Hepatic stellate cell (primary cell): ENCODE measurements at places on chromosomes 12 and 14.

DNA sequence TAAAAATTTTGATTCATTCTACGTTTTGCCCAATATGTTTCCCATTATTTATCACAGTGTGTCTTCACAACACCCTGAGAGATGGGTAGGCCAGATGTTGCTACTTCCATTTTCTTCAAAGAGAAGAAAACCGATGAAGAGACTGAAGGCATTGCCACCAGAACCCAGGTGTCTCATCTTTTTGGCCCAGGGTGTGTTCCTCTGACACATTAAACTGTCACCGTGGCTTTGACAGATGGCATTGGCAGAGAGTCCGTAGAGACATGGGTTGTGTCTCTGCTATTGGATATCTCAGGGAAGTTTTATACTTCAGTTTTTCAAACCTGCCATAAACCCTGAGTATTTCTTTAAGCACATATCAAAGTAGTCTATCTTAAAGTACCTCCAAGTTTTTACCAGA lies 11.3 kb upstream of the NUDT4 start:
- DNase-seq: no peak

DNA sequence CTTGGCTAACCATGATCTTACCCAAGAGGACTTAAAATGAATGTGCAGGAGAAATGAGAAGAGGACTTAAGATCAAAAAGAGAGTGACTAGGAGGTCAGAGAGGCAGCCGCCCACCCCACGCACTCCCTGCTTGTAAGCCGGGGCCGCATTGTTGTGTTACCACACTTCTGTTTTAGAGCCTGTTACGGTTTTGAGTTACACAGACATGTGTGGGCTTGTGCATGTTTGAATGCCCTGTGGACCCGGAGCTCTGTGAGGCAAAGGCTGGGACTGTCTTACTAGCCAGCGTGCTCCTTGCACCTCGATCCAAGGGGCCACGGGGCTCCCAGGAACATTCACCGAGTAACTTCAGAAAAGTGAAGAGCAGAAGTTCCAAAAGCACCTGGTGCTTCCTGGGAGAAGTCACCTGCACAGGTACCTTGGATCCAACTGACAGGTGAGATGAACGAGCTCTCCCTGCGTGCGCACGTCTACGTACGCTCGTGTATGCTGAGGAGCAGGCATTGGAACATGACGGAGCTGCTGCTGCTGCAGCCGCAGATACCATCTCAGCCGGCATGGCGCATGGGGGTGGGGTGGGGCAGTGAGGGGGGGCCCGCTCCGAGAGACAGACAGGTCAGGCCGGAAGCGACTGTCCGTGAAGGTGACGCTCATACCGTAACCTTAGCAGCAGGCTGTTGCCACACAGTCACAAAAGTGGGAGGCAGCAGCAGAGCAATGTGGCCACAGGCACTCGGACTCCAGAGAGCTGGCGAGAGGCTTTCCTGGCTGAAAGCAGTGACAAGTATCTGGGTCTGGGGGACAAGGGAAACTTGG lies 23.7 kb downstream of the SFSWAP start:
- DNase-seq: no peak

DNA sequence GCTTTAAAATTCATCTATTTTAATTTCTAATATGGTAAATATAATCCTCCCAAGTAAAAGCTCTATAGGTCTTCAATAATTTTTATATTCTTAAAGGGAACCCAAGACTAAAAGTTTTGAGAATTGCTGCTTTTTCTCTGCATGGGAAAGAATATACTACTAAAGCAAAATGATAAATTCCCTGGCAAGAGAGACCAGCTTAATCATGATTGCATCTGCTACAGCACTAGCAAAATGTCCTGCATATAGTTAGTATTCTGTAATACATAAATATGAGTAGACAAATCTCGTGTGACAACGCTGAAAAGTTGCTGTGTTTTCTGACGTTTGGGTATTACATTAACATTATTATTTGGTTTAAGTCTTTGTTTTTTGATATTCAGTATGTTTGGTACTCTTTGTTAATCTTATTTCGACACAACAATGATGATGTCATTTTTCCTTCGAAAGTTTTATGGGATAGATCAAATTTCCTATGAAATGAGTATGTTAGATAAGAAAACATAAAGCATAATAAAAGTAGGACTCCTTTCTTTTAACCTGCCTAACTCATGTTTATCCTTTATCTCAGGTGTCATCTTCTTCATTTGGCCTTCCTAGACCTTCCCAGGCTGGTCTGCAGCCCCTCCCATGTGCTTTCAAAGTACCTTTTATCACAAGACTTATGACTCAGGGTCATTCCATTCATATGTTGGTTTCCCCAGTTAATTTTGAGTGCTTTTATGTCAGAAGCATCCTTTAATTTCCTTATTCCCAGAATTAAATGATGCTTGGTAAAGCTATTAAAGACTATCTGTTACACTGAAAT lies 321.9 kb downstream of the RAD51B start:
- no peak for DNase-seq

DNA sequence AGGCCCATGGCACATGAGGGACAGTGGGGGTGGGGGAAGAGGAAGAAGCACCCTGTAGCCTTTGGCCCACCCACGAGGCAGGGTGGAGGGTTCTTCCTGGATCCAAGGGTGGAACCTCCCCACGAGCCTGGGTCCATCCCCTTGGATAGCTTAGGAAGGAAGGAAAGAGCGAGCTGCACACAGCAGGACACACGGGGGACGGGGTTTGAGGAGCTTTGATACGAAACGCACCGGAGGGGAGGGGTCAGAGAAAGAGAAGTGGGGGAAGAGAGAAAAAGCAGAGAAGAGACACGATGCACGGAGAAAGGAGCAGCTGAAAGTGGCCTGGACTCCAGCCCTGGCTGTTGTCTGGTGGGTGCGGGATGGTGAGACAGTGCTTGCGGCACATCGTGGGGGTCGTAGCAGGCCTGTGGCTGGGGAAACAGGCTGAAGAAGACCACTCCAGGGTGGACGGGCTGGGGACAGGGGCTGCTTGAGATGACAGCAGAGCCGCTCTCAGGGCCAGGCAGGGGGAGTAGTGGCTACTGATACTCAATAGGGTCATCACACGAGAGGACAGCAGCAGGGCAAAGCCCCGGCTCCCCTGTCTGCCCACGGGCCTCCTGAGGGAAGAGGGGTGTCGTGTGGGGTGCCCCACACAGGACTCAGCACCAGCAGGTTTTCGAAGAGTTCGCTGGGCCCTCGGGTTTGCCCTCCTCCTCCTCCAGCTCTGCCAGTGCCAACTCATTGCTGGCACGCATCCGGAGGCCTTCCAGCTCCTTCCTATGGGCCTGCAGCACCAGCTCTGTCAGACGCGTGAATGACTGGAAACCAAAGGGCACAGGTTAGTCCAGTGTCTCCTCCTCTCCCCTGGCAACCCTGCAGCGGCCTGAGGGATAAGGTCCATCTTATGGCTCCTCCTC lies 5.4 kb upstream of the GPX2 start:
- DNase-seq: no peak

GRCh38 chr14:65371784-65372183 lies 40.7 kb upstream of the FUT8 start:
- no peak for DNase-seq

DNA sequence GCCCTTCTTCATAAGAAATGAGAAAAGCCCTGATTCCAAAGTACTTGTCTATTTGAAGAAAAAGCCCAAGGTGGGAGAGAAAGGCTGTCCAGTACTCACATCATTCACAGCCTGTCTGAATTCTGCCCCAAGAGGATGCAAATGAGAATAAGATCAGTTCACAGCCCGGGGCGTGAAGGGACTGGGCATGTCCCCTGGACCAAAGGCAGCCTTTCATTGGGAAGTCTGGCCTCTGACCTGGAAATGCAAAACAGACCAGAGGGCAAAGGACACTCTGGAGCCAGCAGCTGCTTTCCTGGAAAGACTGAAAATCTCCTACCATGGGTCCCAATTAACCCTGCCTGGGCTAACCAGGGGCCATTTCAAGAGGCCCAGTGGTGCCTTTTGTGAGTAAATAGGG lies 191.2 kb upstream of the PELI2 start:
- DNase-seq: no peak

- DNase-seq: no peak
Observed at GRCh38 chr12:116339062-116339461, 61.6 kb upstream of the MED13L start.

- no peak for DNase-seq
Observed at GRCh38 chr12:45246236-45246635, 30.3 kb downstream of the ANO6 start.
